H54 (cell line): ENCODE measurements at places on chromosomes 16 and 17.
A peak's percentile ranks its signal among the peaks of the same experiment; 100 is the strongest.

DNA sequence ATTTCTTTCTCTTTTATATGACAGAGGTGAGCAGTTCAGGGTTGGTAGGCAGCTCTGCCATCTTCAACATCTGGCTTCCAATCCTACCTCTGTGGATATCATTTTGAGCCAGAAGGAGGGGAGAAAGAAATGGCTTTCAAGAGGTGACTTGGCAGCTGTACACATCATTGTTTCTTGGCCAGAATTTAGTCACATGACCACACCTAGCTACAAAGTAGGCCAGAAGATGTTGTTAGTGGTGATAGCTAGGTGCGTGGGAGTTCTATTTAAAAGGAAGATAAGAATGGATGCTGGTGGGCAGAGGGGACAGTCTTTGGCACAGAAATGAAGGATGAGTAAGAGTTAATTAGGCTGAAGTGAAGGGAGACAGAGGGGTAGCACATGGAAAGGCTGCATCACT, 29.2 kb upstream of the MPHOSPH6 start:
- no peak for DNase-seq

GRCh38 chr16:12587170-12587569, 216.5 kb downstream of the CPPED1 start:
- DNase-seq = no peak

DNA sequence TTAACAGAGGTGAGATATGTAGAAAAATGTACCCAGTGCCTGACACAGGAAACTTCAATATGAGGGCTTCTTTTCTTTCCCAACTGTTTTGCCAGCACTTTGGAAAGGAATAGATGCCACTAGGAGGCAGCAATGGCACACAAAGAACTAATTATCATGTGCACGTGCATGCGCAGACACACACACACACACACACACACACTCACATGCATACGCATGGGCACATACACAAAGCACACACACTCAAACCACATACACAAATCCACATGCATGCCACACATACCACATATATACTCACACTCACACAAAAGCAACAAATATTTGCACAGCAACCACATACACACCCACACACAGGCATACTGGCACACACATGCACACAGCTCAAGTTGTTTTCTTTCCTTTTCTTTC, 8.8 kb upstream of the CEP112 start:
- DNase-seq = peak; percentile 50

- DNase-seq = no peak
Measured at GRCh38 chr16:2333231-2333630, 7.3 kb downstream of the ABCA3 start.

DNA sequence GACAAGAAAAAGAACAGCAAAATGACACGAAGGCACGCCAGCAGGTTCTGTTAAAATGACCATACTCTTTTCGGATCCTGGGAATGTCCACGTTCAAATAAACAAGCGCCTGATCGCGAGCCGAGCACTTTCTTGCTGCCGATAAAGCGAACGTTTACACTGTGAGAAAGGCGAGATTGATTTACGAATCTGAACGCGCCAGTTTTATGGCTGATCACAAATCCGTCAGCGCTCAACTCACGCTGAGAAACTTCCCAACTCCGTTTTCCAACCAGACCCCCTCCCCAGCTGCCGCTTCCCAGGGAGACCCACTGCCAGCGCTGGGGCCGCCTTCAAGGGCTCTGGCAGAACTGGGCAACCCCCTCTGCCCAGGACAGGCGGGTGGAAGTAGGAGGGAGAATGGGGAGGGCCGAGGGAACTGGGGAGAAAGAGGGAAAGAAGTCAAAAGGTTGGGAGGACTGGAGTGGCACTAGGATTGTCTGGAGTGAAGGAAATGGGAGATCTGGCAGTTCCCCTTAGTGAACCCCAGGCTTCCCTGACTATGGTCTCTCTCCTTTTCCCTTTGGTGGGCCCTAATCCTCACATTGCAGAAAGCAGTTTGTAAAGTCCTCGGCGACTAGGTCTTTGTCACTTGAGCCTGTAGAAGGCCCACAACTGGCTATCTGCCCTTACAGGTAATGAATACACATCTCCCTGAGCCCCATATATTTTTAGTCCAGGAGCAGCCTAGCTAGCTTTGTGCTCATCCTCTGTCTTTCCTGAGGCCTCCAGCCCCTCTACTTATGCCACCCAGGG, 6.9 kb downstream of the HOXB4 start:
- no peak for DNase-seq
